Activated CD4-positive, alpha-beta T cell treated with anti-CD3 and anti-CD28 coated beads for 48 hours (primary cell): ENCODE measurements at places on chromosomes 7 and 10.

DNA sequence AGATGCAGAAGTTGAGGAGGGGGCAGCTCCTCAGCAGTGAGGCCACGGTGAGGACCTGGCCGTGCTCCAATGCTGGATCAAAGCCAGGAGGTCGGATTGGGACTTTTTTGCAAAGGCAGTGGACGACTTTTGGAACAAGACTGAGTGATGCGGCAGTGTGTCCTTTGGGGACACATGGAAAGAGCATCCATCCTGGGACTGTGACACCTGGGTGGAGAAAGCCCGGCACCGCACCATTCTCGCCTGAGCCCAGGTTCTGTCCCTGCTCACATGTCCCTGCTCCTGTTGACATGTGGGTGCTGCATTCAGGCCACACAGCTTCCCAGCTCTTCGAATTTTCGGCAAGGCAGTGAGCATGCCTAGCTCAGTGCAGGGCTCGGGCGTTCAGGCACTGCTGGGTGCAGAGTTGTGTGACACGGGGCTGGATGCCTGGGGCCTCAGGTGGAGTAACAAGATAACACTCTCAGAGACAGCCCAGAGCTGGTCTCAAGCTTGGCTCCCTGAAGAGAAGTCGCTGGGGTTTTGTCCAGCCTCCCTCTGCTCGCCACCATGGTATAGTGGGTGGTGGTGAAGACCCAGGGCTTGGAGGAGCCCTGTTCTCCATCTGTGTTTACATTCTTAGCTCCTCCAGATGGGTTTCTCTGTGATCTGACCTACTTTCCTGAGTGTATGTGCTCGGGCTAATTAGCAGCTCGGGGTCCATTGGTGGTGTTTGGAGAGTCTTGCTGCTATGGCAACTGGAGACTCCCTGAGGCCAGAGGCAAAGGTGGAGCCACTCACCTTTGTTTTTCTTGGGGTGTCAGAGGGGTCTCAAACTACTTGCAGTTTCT is 111.7 kb upstream of the BTBD16 start:
- no peak for DNase-seq

DNA sequence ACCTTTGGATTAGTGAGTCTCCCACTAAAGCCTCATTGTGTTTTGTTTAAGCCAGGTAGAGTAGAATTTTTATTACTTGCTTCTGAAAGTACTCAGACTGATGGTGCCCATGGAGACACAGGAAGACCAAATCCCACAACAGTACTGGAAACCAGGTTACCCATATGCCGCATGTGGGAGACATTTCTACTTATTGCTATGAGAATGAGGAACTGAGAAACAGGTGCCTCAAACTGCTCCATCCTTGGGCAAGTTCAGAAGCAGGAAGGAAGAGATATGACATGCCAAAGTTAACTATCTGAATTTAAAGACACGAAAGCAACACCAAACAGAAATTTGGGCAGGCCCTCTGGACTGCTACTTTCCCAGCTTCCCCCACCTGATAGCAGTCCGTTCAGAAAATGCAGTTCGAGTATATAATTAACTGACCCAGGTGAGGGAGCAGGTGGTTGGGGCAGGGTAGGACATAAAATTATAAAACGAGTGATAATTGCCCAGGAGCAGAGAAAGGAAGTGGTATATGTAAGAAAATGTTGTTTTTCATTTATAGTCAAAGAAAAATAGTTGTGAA is 382.3 kb upstream of the MTPN start:
- no peak for DNase-seq

DNA sequence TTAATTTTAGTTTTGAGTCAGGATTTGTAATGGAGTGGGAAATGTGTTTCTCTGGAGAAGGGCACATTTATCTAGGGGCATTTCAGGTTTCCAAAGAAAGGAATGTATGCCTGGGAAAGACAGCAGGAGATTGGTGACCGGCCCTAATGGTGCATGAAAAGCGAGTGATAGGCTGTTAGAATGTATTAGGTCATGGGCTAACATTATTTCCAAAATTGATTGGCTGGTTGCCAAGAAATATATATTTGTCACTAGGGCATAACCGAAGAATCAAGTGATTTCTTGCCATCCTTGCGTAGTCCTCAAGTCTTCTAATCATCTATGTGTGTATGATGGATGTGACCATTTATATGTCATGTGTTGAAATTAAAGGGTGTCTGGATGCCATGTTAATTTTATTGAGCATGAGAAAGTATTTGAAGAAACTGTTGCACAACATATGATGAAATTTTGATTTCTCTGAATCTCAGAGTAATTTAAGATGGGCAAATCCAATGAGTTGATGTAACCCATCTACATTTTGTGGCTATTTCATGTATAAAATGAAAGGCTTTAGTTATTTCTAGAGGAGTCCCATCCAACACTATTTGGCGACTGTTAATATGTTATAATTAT is 248.4 kb downstream of the BMPER start:
- no peak for DNase-seq

GRCh38 chr10:128470321-128470965 is 344.2 kb upstream of the MKI67 start:
- no peak for DNase-seq

DNA sequence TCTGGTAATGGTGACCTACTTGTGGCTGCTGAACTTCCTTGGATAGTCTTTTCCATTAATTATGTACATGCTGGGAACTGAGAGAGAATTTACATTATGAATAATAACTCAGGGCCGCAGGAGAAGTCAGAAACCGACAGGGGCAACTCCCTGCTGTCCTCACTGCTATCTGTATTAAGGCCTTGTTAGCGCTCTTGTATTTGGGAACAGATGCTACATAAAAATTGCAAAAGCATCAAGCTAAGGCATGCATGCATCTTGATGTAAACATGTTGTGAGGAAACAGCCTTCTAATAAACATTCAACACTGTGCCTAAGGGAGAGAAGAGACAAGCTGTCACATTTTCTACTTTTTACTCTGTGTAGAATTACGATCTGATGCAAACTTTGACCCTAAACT is 158.4 kb downstream of the PARD3 start:
- DNase-seq, result no peak

- DNase-seq, result no peak
Observed at GRCh38 chr7:101635484-101635883, 6.4 kb upstream of the MYL10 start.

GRCh38 chr7:108598153-108598552 is 28.5 kb downstream of the DNAJB9 start:
- no peak for DNase-seq

DNA sequence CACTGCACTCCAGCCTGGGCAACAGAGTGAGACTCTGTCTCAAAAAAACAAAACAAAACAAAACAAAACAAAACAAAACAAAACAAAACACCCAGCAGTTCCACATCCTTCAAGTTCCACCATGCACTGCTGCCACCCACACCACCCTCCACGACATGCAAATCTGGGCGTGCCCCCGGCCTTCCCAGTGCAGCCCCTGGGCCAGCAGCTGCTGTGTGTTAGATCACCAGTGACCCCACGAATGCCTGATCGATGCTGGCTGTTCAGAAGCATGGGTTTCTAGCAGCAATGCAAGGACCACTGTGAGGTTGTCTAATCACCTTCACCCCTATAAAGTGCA is 36.3 kb downstream of the ELFN1 start:
- DNase-seq, result no peak
